ENCODE measurements at places on chromosomes 5 and 9.
A peak's percentile ranks its signal among the peaks of the same experiment; 100 is the strongest.

DNA sequence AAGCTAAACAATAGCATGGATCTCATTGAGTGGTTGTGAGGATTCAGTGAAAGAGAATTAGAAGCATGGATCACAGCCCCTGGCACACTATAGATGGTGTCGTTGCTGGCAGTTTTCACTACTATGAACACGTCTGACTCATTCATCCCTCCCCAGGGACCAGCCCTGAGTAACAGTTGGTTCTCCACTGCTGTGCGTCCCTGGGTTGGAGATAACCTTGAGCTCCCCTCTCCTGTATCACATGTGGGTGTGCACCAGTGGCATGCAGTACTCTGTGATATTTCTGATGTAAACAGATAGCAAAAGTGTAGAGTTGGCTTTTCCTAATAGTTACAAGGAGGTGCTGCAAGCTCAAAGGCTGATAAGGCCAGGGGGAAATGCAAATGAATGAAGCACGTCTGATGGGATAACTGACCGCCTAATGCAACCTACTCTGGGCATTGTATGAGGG, 8.8 kb upstream of the LCP2 start:
- DNase-seq: peak; percentile 75

- no peak for DNase-seq
Measured at GRCh38 chr5:68347536-68347935, 132.0 kb downstream of the PIK3R1 start.

DNA sequence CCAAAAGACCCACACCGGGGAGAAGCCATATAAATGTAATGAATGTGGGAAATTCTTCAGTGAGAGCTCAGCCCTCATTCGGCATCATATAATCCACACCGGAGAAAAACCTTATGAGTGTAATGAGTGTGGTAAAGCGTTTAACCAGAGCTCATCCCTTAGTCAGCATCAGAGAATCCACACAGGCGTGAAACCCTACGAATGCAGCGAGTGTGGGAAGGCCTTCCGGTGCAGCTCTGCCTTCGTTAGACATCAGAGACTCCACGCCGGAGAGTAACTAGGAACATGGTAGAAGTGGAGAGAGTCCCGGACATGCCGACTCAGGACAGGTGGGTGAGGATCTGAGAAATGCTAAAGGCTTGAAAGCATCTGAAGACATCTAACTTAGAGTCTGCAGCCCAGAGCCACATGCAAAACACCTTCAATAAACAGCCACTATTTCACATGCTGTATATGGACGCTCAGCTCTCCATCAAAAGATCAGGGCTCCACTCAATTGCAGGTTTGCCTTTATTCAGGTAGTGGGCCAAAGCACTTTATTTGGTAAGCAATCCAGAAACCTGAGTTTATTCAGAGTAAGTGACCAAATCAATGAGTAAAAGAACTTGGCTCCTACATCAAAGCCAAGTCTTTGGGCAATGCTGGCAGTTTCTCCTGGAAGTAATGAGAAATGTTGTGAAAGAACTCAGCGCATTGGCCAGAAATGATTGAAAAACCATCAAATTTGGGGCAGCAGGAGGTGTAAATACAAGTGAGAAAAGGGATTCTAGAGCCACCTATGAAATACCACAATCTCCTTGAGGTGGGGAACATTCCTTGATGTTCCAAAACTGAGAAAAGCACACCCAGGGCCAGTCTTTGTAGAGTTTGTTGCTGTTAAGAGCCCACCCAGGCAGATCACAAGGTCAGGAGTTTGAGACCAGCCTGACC, 6.0 kb downstream of the RPL12 start:
- DNase-seq: no peak

GRCh38 chr5:17895288-17896033, 261.2 kb downstream of the TAF11L14 start:
- no peak for DNase-seq

GRCh38 chr5:38660194-38660668, 103.8 kb upstream of the LIFR start:
- DNase-seq: no peak

- DNase-seq: no peak
Measured at GRCh38 chr5:6837519-6838110, 124.4 kb downstream of the TENT4A start.

GRCh38 chr5:74017786-74018211, 391.8 kb downstream of the ARHGEF28 start:
- DNase-seq: peak; percentile 32

DNA sequence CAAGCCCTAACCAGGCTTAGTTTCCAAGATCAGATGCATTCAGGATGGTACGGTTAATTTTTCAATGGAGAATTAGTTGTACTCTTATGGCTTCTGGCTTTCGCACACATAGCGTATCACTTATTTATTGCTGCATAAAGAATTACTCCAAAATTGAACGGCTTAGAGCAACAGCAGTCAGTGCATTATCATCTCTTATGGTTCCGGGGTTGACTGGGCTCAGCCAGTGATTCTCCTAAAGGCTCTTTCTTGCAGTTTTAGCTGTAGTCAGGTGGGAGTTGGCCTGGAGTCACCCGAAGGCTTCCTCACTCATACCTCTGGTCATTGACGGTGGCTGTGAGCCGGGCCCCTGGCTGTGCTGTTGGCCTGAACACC, 595 bp upstream of the GRHPR start:
- no peak for DNase-seq

DNA sequence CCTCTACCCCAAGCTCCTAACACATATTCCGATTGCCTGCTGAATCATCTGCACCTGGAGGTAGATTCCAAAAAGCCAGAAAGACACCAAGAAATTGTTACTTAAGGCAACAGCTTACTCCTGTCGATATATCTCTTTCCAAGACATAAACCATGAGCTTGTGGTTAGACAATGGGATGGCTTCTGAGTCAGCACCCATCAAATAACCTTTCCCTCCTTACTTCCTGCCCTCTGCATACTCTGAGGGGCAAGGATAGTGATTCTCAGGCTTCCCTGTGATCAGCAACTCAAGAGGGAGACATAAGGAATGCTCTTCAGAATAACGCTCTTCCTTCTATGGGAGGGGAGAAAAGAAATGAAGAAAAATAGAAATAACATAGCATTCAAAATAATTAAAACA, 70.9 kb downstream of the TMEM215 start:
- peak; percentile 1 for DNase-seq

GRCh38 chr5:102608414-102608813, 109.6 kb upstream of the SLCO6A1 start:
- no peak for DNase-seq

GRCh38 chr5:133716532-133717183, 104.3 kb upstream of the FSTL4 start:
- no peak for DNase-seq

GRCh38 chr5:141821430-141821925, 56.7 kb downstream of the PCDH1 start:
- peak; percentile 90 for DNase-seq

DNA sequence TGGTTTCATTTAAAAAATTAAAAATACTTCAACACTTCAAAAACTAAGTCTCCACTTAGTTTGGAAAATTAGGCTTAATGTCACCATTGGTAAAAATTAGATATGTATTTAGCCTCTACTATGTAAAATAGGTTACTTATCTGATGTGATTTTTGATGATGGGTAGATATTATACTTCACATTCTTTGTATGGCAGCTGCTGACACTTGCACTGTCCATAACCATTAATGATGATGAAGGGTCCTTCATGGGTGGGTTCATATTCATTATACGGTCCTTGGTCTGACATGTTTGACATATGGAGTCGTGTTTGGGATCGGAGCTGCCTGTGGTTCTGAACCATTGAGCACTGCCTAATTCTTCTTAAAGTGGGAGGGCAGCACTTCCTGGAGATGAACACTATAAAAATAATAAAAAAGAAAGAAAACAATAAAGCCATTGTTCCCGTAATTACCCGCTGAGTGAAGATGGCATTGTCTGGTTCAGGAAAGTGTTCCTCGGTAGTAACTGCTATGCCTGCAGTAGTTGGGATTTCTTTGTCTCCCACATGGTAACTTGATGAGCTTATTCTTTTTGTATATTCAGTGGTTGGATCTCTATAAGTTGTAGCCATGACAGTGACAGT, 2.2 kb downstream of the LRRTM2 start:
- no peak for DNase-seq

- no peak for DNase-seq
Measured at GRCh38 chr5:66908230-66908629, 288.4 kb downstream of the CD180 start.

GRCh38 chr5:68766952-68767464, 326.8 kb upstream of the SLC30A5 start:
- no peak for DNase-seq

DNA sequence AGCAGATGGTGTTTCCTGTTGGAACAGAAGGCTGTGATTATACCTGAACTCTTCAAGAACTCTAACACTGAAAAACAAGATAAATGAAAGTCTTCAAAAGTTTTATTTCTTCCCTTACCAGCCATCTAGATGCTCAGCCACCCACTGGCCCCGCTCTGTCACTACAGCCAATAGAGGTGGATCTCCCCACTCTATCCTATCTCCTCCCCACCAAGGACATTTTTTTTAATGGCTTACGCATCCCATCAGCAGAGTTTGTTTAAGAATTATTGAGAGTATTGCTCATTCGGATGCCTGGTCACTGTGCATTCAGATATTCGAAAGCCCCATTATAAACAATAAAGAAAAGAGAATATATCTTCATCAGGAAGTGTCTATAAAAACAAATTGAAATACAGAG, 159.4 kb downstream of the RASEF start:
- DNase-seq: no peak

GRCh38 chr9:21993893-21994555, at the start of gene CDKN2A:
CDKN2A (minus strand) TSS chr9:21994392.
- DNase-seq: peak; percentile 55

DNA sequence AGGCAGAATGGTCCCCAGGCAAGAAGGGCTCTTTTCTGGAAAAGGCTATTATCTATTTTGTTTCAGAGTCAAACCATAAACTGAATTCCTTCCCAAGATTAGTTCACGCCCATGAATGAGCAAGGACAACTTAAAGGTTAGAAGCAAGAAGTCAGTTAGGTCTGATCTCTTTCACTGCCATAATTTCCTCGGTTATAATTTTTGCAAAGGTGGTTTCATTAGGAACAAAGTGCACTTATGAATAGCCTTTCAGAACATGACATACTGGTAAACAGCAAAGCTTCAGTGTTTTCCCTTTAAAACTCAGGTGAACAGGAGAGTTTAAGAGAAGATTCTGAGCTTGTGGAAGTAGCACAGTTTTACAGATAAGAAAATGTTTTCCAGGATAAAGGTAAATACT, 177.9 kb downstream of the GDNF start:
- DNase-seq: no peak
